ENCODE measurements at places on chromosomes 6 and 20. TPM values are rescaled to one million over a fixed set of nuclear protein-coding genes. Genes with fewer than 3 reads are reported as not detected.

- peak overlapping the region; percentile 22 for H3K4me3 ChIP-seq
- peak overlapping the region; percentile 43 for H3K27ac ChIP-seq
- no peak for DNase-seq
- no peaks in the 10 kb centered on the region for H3K4me1 ChIP-seq
These were observed 23.3 kb downstream of the MTFR2 start for GRCh38 chr6:136226674-136227377.

- peak overlapping the region; percentile 85 for H3K4me3 ChIP-seq
- H3K27me3 ChIP-seq: no peaks in the 10 kb centered on the region
- H3K36me3 ChIP-seq: no peaks in the 10 kb centered on the region
- H3K4me1 ChIP-seq: peaks cover 16% of the 10 kb centered on the region
These were observed 638 bp downstream of the MDN1 start for GRCh38 chr6:89818977-89819335.

DNA sequence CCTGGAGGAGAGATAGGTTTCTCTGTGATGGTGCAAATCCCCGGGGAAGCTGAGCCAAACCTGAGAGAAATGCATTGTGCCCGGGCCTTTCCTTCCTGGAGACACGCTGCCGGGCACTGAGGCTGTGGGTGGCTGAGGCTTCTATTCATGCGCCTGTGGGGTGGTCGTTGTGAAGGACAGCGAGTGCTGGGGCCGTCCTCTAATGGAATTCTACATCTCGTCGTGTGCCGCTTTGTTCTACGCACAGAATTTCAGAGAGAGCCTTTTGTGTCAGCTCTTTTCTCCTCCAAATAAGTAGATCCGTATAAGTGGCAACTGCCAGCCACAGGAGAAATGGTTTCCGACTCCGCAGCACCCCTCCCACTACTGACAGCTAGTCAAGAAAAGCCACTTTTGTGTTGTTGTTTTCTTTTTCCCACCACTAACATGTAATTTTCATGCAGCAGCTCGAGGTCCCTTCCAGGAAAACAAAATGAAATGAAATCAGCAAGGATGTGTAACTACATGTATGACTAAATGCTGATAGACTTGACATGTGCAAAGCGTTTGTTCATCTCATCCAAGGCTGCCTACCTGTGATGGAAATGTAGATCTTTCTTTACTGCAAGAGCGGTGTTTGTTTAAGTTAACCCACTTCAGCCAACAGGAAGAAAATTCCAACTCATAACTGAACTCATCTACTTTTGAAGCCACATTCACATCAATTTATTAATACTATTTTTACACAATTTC lies 26.4 kb upstream of the PXDC1 start:
- H3K4me3 ChIP-seq: no peak overlapping the region
- no peak overlapping the region for H3K27ac ChIP-seq
- H3K4me1 ChIP-seq: no peaks in the 10 kb centered on the region
- H3K36me3 ChIP-seq: no peaks in the 10 kb centered on the region

DNA sequence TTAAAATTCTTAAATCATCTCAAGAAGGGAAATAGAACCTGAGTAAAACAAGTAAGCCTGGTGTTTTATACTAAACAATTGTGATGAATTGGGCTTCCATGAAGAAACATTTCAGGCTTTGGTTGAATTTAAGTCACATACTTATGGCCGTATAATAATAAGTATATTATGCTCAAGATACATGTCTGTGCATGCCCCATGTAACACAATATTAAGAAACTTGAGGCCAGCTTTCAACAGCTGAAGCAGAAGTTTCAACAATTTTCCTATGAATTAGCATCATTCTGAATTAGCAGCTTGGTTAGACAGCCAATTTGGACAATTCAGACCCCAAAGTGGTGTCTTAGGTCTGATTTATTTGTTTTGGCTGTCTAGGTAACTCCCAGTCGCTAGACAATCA lies 243.7 kb downstream of the MYLK4 start:
- no peaks in the 10 kb centered on the region for H3K36me3 ChIP-seq
- H3K27me3 ChIP-seq: peaks cover 7% of the 10 kb centered on the region
- H3K27ac ChIP-seq: no peak overlapping the region
- no peak for DNase-seq
- no peak overlapping the region for H3K4me3 ChIP-seq

GRCh38 chr20:17825252-17825959 lies 125.6 kb downstream of the BANF2 start:
- no peak overlapping the region for H3K27ac ChIP-seq
- H3K27me3 ChIP-seq: no peaks in the 10 kb centered on the region
- no peak overlapping the region for H3K4me3 ChIP-seq

- no peak for DNase-seq
- H3K4me1 ChIP-seq: peaks cover 10% of the 10 kb centered on the region
- no peaks in the 10 kb centered on the region for H3K27me3 ChIP-seq
- no peak overlapping the region for H3K27ac ChIP-seq
These were observed 43.1 kb downstream of the ERMARD start for GRCh38 chr6:169794317-169795055.

Gene MAFB
- polyA plus RNA-seq: not detected

Gene TRIM15
- not detected for polyA plus RNA-seq

Gene BHLHE23
- polyA plus RNA-seq: not detected

All from CD8-positive, alpha-beta memory T cell (primary cell).